ENCODE measurements at places on chromosomes 13 and 19.

DNA sequence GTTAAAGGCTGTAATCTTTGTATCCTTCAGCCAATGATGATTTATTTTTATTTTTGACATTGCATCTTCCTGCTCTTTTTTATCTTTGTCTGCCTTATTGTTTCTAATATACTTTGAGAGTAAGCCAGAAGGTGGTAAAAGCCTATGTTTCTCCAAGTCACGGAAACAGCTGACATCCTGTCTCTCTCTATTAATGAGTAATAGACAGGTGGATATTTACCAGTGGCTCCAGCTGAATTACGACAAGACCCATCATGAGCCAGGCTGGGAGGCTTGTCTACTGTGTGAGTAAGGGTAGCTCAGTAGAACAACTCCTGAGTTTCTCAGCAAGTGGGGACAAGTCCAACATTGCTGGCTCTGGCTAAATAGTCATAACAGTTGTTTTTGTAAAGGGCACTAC, 166.6 kb downstream of the NDFIP2 start:
- DNase-seq: no peak

GRCh38 chr13:84574851-84575250, 692.6 kb upstream of the SLITRK1 start:
- DNase-seq: no peak

GRCh38 chr13:68714292-68714691, 1393.3 kb upstream of the ATXN8OS start:
- DNase-seq: no peak

GRCh38 chr13:114212158-114212495, 22.6 kb upstream of the CDC16 start:
- DNase-seq: no peak

DNA sequence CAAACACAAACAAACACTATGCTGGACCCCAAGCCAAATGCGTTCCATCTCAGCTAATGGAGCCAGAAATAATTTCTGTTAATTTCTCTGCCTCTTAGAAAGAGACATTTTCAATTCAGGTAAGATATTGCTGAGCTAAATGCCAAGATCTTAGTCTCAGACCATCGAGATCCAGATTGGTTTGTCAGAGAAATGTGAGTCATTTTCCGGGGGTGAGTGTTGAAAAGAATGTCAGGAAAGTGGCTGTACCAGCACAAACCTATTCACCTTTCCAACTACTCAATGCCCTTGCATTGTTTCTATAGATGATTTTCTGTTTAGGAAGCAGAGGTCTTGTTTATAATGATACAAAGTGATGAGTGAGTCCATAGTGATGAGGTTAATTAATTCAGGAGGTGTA, 266.8 kb upstream of the TSHZ3 start:
- no peak for DNase-seq

DNA sequence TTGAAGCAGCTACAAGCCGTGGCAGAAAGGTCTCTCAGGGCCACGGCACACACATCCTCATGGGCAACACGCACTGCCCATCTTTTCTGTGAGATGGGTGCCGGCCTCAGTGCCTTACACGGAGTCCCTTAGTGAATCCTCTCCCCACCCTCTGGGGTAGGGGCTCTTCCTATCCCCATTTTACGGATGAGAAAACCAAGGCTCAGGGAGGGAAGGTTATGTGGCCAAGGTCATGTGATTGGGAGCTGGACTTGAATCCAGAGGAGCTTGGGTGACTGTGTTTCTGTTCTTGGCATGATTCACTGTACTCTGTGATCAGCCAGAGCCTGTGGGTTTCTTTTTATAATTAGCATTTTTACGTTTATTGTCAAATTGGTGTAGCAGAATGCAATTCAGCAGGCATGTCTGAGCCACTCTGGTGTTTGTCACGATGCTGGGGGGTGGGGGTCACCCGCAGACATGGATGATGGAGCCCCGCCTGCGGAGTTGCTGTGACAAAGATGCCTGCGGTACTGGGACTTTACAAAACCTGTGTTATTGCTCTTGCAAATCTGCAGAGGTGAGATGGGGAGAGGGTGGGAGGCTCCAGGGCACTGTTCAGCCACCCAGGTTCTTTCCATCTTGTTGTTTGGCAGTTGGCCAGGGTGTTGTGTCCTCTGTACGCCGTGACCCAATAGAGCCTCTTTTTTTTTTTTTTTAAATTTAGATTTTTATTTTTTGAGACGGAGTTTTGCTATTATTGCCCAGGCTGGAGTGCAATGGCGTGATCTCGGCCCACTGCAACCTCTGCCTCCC, 4.5 kb downstream of the SCN1B start:
- no peak for DNase-seq

GRCh38 chr13:101576977-101577376, 124.5 kb downstream of the ITGBL1 start:
- no peak for DNase-seq

GRCh38 chr19:10344780-10345179, 5.4 kb upstream of the ICAM3 start:
- no peak for DNase-seq

GRCh38 chr19:16627928-16628182, 149 bp downstream of the MED26 start:
- no peak for DNase-seq

GRCh38 chr13:95050800-95051615, 250.2 kb downstream of the ABCC4 start:
- no peak for DNase-seq

GRCh38 chr13:46181840-46182490, at the start of gene LCP1:
LCP1 (minus strand) TSS chr13:46182177; CDS start chr13:46159662, 22,515 bp downstream.
- peak; percentile 95 for DNase-seq

DNA sequence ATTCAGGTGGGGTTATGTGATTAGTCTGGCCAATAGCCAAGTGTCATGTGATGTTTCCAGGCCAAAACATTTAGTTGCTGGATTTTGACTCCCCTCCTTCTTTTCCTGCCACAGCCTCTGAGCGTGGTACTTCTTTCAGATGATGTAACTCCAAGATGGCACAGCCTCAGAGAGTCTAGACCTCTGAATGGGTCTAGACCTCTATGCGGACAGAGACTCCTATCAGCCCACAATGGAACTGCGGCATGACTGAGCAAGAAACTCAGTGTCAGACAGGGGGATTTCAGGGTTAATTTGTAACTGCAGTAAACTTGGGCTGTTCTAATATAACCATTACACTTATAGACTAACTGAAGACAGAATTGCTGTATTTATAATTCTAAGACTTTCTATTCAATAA, 42.6 kb upstream of the ZDHHC20 start:
- DNase-seq: no peak

DNA sequence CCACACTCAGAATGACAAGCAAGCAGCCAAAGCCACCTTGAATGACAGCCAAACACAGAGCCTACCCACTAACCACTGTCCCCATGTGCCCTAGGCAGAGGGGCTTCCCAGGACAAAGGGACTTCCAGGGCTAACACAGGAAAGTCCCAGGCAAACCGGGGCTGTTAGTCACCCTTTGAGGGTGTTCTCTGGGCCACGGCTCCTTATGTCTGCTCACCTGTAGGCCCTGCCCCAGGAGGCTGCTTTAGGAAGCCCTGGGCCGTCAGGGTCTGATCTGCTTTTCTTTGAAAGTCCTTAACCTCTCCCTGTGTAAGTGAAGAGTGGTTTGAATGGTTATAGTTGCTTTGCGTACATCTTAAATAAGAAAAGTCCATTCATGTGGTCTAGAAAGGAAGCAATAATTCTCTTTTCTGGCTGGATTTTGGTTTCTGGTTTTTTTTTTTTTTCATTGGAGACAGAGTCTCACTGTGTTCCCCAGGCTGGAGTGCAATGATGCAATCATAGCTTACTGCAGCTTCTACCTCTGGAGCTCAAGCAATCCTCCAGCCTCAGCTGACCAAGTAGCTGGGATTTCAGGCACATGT, 161.4 kb downstream of the EFNB2 start:
- DNase-seq: no peak

GRCh38 chr13:36026531-36026930, 104.7 kb downstream of the DCLK1 start:
- no peak for DNase-seq

DNA sequence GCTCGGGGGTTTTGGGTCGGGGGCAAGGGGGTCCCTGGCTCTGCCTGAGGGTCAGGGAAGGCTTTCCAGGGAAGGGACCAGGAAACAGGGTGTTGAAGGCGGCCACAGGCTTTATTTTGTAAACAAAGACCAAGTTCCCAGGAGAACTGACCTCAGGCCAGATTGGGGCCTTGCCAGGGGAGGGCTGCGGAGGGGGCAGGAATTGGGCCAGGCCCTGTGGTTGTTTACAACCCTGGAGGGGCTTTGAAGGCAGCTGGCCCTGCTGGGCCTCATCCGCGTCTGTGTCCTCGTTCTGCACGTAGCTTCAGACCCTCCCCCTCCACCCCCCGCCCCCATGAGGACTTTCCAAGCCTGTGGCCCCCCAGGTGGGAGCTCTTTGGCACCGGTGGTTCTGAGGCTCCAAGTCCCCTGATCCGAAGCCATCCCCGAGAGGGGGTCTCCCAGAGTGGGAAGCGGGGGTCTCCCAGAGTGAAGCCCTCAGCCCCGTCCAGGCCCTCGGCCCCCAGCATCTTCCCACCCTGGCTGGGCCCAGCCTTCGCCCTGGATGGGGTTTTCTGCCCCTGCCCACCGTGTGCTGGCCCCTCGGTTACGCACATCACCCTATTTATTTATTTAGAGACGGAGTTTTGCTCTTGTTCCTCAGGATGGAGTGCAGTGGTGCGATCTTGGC, 13.5 kb upstream of the BSG start:
- no peak for DNase-seq

DNA sequence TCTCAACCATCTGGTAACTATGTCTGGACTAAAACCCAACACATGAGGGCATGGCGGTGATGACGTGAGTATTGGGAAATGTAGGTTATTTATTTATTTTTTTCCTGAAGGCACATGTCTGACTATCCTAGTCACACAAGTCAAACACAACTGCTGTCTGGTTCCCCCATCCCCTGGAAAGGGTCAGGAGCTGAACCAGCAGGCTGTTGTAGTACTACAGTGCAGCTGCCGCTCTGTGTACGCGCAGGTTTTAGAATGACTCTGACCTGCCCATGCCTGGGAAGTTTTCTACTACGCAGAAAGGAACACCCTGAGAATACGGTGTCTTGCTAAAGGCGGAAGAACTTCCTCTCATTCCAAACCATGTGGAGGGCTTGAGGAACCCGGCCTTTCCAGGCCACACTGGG, 1.2 kb downstream of the SLC7A1 start:
- peak; percentile 57 for DNase-seq

DNA sequence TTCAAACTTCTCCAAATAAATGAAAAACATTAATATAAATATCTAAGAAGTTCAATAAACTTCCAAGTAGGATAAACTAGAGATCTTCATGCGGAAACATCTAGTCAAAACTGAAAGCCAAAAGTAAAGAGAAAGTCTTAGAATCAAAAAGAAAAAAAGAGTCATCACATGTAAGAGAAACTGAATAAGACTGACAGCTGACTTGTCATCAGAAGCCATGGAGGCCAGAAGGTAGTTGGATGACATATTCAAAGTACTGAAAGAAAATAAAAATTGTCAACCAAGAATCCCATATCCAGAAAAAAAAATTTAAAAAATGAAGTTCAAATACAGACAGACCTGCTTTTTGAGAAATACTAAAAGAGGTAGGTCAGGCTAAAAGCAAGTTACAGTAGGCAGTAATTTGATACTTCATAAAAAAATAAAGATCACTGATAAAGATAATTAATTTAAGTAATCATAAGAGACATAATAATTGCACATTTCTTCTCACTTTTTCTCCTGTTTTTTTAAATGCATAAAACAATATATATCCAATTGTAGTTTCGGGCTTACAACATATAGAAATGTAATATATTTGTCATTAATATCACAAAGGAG, 327.6 kb upstream of the PCDH9 start:
- peak; percentile 12 for DNase-seq

GRCh38 chr19:282501-282900, 8.7 kb downstream of the PLPP2 start:
- no peak for DNase-seq

DNA sequence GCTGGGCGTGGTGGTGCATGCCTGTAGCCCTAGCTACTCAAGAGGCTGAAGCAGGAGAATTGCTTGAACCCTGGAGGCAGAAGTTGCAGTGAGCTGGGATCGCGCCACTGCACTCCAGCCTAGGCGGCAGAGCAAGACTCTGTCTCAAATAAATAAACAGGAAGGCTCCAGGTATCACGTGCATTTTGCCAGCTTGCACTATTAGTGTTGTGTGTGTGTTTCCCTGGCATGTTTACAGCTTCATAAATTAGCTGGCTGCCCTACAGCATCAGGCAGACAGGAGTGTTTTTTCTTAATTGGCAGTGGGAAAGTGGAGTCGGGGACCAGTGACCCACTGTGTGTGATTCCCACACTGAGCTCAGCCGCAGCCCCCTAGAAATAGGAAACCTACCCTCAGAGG, 32.6 kb downstream of the SHISA2 start:
- no peak for DNase-seq

DNA sequence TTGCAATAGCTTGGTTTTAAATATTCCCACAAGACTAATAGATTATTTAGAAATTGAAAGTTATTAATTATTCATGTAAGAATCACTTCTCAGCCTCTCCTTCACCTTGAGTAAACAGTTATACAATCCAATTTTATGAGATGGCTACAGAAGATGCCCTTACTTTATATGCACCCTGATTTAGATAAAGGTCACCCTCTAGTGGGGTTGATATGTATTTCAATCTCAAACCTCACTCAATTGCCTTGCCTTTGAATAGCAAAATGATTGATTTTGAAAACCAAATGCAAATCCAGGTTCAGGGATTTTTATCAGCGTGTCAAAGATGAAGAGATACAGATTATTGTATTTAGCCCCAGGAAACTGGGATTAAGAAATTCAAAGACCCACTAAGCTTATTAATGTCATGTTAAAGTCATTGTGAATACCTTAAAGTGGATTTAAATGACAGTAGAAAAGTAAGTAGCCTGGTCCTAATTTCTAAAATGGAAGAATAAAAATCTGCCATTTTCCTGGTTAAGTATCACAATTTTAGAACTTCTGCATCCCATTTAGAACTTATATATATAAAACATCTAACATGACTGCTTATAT, 305.1 kb downstream of the ITGBL1 start:
- DNase-seq: no peak

GRCh38 chr19:16859626-16860025, 29.2 kb upstream of the F2RL3 start:
- no peak for DNase-seq

DNA sequence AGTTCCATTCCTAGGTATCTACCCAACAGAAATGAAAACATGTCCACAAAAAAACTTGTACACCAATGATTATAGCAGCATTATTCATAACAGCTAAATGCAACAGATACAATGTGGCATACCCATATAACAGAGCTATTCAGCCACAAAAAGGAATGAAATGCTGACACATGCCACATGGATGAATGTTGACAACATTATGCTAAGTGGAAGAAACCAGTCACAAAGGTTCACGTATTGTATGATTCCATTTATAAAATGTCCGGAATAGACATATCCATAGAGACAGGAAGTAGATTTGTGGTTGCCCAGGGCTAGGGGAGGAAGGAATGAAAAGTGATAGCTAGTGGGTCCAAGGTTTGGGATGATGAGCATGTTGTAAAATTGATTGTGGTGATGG, 10.8 kb downstream of the CRYL1 start:
- no peak for DNase-seq
